ENCODE measurements at places on chromosomes 3 and 15. TPM values are rescaled to one million over a fixed set of nuclear protein-coding genes. Genes with fewer than 3 reads are reported as not detected.

GRCh38 chr3:67635806-67636205 lies 18.6 kb downstream of the SUCLG2 start:
- no peaks in the 10 kb centered on the region for H3K27me3 ChIP-seq
- DNase-seq: no peak
- H3K27ac ChIP-seq: no peak overlapping the region
- H3K4me1 ChIP-seq: peaks cover 15% of the 10 kb centered on the region
- no peak overlapping the region for H3K4me3 ChIP-seq

GRCh38 chr3:36852071-36852470 lies 87.7 kb upstream of the DCLK3 start:
- no peak overlapping the region for H3K4me3 ChIP-seq
- no peaks in the 10 kb centered on the region for H3K27me3 ChIP-seq
- H3K27ac ChIP-seq: no peak overlapping the region
- DNase-seq: no peak

GRCh38 chr15:25403771-25404170 lies 35.1 kb downstream of the UBE3A start:
- peaks cover 38% of the 10 kb centered on the region for H3K36me3 ChIP-seq
- no peak overlapping the region for H3K27ac ChIP-seq
- H3K4me3 ChIP-seq: no peak overlapping the region
- H3K4me1 ChIP-seq: peaks cover 11% of the 10 kb centered on the region
- no peak for DNase-seq
- H3K27me3 ChIP-seq: no peaks in the 10 kb centered on the region

- H3K36me3 ChIP-seq: no peaks in the 10 kb centered on the region
- no peak overlapping the region for H3K4me3 ChIP-seq
- DNase-seq: no peak
- H3K27me3 ChIP-seq: no peaks in the 10 kb centered on the region
These were observed 294.6 kb downstream of the NTRK3 start for GRCh38 chr15:87961851-87962420.

GRCh38 chr3:14716591-14716990 lies 41.6 kb downstream of the C3orf20 start:
- DNase-seq: no peak
- no peak overlapping the region for H3K4me3 ChIP-seq
- H3K36me3 ChIP-seq: no peaks in the 10 kb centered on the region
- H3K4me1 ChIP-seq: no peaks in the 10 kb centered on the region

The ZBTB47 gene
- 47.9 TPM for total RNA-seq

GRCh38 chr3:71114610-71115009 lies 468.9 kb downstream of the FOXP1 start:
- H3K4me1 ChIP-seq: peaks cover 15% of the 10 kb centered on the region
- no peak overlapping the region for H3K4me3 ChIP-seq
- no peak overlapping the region for H3K27ac ChIP-seq
- no peaks in the 10 kb centered on the region for H3K27me3 ChIP-seq

GRCh38 chr15:101204739-101205535 lies 46.9 kb downstream of the CHSY1 start:
- no peaks in the 10 kb centered on the region for H3K36me3 ChIP-seq
- H3K27ac ChIP-seq: no peak overlapping the region
- H3K27me3 ChIP-seq: no peaks in the 10 kb centered on the region
- H3K4me3 ChIP-seq: no peak overlapping the region
- no peak for DNase-seq

- no peaks in the 10 kb centered on the region for H3K27me3 ChIP-seq
- no peak overlapping the region for H3K4me3 ChIP-seq
- H3K27ac ChIP-seq: no peak overlapping the region
- DNase-seq: no peak
- no peaks in the 10 kb centered on the region for H3K36me3 ChIP-seq
These were observed 18.7 kb upstream of the SCN10A start for GRCh38 chr3:38834717-38835116.

- H3K4me3 ChIP-seq: no peak overlapping the region
- no peak for DNase-seq
- no peaks in the 10 kb centered on the region for H3K27me3 ChIP-seq
- H3K4me1 ChIP-seq: no peaks in the 10 kb centered on the region
- H3K27ac ChIP-seq: no peak overlapping the region
These were observed 15.1 kb upstream of the TOP2B start for GRCh38 chr3:25679642-25680302.

GRCh38 chr15:96180087-96180748 lies 150.3 kb upstream of the NR2F2 start:
- H3K27ac ChIP-seq: peak overlapping the region; percentile 78
- DNase-seq: no peak
- peaks cover 28% of the 10 kb centered on the region for H3K4me1 ChIP-seq
- H3K27me3 ChIP-seq: no peaks in the 10 kb centered on the region

The AMT gene
- total RNA-seq: 6.1 TPM

Data from vagina (tissue), 2 donors.